ENCODE measurements at places on chromosomes 3 and 15.

DNA sequence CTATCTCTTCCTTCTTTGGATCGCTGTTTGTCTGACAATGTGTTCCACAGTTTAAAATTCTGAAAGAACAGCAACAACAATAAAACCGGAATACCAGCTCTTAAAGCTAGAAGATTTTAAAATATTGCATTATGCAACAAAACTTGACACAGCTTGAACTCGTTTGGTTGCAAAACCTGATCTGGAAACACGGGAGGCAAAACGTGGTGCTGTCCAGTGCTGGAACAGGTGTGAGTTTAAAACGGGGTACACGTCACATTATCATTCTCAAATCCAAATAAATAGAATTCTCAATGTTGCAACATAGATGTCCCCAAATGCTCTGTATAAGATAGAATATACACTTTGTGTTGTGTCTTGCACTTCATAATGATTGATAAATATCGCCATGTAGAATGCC is 110.9 kb upstream of the LYSMD4 start:
- no peak for DNase-seq

DNA sequence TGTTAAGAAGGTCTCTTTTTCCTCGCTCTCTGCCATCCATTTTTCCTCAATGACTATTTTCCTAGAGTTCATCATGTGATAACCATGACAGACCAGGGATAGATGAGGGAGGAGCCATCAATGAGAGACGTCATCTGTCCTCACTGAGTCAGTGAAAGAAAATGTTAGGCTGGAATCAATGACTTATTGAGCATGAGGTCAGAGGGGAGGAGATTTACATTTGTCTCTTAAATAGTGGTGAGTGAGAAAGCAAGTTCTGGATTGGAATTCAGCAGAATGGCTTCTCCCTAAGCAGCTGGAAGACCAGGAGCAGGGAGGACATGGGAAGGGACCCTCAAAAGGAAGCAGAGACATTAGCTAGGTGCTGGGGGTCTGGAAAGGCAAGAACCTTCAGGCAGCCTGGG is 28.2 kb upstream of the USP3 start:
- DNase-seq = no peak

GRCh38 chr3:141998669-141999290 is 122.3 kb downstream of the ATP1B3 start:
- no peak for DNase-seq

- DNase-seq = no peak
Measured at GRCh38 chr3:36606871-36607765, 157.2 kb downstream of the DCLK3 start.

- no peak for DNase-seq
Measured at GRCh38 chr3:14890476-14890875, 56.9 kb upstream of the NR2C2 start.

DNA sequence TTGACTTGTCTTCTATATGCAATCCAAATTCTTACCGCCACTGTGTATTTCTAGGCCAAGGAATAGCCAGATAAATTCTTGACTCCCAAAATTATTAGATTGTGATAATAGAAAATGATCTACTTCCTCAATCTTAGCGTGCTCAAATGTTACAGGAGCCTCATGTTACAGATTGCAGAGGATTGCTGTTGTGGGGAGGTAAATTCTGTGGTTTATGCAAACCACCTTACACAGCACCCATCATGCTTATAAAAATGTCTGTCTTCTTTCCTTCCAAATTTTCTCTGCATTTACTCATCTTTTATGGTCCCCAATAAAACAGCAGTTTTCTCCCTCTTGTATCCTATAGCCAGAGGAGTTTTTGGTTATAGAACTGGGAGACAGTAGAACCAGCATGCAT is 420.2 kb upstream of the ROBO1 start:
- DNase-seq = no peak

DNA sequence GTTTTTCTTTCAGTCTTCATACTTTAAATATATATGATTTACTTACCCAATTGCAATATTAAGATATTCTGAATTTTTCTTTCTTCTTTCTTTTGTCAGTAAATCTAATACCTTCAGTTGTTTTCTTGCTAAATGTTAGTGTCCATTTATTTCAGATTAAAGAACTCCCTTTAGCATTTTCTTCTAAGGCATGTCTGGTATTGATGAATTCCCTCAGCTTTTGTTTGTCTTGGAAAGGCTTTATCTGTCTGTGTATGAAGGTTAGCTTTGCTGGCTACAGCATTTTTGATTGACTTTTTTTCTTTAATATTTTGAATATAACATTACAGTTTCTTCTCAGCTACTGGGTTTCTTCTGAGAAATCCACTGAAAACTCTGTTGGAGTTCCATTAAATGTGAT is 64.0 kb upstream of the PLSCR4 start:
- no peak for DNase-seq

DNA sequence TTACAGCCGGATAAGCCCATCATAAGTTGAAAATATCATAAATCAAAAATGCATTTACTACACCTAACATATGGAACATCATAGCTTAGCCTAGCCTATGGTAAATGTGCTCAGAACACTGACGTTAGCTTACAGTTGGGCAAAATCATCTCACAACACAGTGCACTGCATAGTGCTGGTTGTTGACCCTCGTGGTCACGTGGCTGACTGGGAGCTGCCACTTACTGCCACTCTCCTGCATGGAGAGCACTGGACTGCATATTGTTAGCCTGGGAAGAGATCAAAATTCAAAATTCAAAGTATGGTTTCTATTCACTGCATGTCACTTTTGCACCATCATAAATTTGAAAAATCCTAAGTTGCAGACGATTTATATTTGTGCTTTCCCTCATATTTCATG is 94.0 kb upstream of the CACNA2D3 start:
- no peak for DNase-seq

DNA sequence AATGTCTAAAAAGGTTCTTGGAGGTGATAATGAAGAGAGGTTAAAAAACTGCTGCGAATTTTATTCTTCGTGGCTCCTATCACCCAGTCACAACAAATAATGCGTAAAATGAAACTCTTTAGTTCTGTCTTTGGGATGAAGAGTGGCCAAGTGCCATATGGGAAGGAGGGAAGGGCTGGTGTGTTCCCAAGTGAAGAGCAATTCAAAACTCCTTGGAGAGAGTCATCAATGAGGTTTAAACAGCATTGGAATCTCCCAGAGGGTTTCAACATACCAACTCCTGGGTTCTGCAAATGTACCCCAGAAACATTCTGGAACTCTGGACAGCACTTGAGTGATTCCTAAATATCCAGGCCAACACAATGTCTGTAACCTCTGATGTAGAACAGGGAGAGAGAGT is 45.3 kb downstream of the SLCO3A1 start:
- no peak for DNase-seq

DNA sequence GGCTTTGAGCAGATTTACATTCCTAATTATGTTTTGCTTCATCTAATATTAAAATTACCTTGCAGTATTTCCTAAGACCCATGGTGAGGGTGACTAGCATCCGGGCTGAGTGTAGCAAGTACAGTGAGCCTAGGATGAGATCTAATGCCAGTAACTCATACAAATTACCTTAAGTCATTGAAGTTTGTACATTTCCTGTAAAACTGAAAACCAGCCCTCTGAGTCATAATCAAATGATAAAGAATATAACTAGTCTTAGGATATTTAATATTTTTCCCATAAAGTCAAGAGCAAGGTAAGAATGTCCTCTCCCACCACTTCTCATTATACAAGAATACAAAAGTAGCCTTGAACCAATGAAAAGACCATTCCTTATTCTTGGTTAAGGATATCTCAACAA is 54.8 kb upstream of the CHRM5 start:
- DNase-seq = no peak

DNA sequence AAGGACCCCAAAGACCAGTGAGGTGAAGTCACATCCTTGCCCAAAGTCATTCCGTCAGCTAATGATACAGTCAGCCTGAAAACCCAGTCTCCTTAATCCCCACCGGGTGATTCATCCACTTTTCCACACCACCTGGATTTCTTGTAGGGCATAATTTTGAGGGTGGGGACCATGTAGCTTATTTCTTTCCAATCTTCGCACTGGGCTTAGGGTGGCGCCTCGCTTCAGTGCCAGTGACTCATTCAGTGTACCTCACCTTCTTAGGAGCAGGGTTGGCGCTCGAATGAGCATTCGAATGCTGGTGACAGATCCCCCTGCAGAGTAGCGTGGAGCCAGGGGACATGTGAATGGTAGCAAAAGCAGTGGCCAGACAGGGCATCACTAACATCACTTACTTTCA is 24.0 kb downstream of the BMF start:
- no peak for DNase-seq

GRCh38 chr3:145578471-145578870 is 582.5 kb downstream of the PLOD2 start:
- DNase-seq = no peak

DNA sequence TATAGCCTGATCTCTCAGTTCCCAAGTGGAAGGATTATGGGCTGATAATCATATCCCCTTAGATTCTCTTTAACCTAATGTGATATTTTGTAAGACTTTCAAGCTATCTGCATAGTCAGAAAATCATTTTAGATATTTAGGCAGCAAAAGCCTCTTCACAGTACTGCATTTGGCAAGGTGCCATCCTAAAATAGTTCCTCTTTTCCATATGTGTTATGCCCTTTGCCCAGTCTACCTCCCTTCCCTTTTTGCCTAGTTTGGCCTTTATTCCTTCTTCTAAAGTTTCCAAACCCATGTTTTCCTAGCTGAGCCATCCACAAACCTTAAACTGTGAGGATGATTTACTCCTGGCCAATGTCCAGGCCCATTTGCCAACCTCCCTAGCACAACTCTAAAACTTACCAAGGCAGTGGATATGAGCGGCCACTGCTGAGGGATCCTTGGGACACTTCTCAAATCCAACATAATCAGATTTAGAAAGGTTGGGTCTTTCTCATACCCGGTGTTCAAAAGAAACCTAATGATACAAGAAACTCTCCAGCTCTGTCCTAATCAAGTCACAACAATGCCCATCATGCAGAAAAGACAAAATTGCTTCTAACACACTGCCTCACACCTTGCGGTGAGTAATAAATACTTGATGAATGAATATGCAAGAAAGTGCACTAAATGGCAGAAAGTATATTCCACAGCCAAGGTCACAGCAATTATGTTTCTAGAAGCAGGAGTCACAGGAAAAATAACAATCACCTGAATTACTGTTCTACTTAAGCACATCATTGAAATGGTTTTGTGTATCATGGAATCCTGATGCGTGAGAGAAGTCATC is 493.9 kb downstream of the NLGN1 start:
- DNase-seq = no peak

DNA sequence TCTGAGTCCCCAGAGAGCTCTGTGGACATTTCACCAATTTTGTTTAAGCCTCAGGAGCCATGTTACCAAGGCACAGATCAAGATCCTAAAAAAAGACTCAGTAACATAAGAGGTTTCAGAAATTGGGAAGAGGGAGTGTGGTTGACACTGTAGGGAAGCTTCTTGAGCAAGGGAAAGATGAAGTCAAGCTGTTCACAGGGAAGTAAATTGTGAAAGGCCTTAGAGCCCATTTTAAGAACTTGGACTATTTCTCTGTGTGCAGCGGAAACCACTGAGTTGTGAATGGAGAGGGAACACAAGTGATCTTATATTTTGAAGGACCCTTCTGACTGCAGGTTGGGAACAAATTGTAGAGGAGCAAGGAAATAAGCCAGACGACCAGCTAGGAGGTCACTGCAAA is 18.7 kb downstream of the BCL2A1 start:
- DNase-seq = no peak

GRCh38 chr3:102002056-102002455 is 152.7 kb downstream of the NFKBIZ start:
- no peak for DNase-seq

DNA sequence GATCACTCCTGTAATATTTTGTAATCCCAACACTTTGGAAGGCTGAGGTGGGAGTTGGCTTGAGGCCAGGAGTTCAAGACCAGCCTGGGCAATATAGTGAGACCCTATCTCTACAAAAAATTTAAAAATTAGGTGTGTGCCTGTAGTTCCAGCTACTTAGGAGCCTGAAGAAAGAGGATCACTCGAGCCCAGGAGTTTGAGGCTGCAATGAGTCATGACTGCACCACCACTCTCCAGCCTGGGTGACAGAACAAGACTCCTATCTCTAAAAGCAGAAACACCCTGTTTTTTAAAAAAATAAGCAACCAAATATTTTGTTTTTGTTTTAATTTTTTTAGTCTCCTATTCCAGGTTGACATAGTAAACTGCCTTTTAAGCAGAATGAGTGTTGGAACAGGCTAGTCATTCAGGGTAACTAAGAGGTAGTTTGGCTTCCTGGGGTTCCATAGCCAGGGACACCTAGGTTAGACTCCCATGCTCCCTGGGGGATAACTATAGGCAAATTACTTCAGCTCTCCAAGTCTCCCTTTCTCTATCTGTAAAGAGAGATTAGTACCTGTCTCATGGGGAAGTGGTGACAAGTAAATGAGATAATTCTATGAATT is 114.6 kb upstream of the C15orf61 start:
- no peak for DNase-seq

GRCh38 chr3:77348244-77348855 is 308.5 kb downstream of the ROBO2 start:
- no peak for DNase-seq

DNA sequence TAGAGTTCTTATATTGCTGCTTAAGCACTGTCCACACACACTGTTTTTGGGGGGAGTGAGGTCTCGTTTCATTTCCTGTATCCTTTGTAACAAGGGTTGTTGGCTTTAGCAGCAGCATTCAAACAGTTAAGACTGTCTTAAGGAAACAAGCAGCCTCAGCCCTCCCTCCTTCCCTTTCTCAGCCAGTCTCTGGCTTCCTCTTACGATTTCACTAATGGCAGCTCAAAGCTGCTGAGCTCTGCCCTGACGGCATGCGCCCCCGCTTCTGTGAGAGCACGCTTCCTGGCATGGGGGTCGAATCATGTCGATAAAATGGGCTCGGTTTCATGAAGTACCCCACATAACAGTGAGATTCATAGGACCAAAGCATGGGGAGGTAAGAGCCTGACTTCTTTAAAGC is 105.0 kb downstream of the KLHL25 start:
- no peak for DNase-seq

DNA sequence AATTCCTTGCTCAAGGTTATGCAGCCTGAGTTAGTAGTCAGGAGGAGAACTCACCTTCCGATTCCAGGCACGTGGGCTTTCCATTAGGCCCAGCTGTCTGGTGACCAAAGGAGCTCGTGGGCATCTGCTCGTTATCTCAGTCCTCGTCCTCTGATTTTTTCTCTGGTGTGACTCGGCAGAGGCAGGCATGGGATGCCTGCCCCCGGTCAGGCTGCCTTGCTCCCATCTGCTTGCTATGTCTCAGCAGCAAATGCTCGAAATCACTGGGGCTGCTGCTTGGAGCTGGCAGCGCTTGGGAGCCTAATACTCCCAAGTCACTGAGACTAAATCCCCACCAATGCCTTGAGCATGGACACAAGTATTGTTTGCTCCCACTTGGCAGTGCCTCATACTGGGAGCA is 84.5 kb upstream of the NMNAT3 start:
- no peak for DNase-seq

GRCh38 chr3:97928986-97929385 is 43.2 kb downstream of the RIOX2 start:
- no peak for DNase-seq

GRCh38 chr3:64489361-64490044 is 198.3 kb downstream of the ADAMTS9 start:
- DNase-seq = no peak

- DNase-seq = no peak
Measured at GRCh38 chr3:144821583-144821982, 850.0 kb downstream of the DIPK2A start.

GRCh38 chr3:31568649-31569048 is 35.9 kb downstream of the STT3B start:
- DNase-seq = no peak

- DNase-seq = no peak
Measured at GRCh38 chr3:47225310-47225906, 57.2 kb downstream of the KIF9 start.
